ENCODE measurements at places on chromosomes 16 and 17.

GRCh38 chr16:57591870-57592485 lies 36.5 kb upstream of the ADGRG1 start:
- DNase-seq = no peak

GRCh38 chr16:86120201-86121192 lies 221.5 kb downstream of the IRF8 start:
- DNase-seq = no peak

- DNase-seq = no peak
Measured at GRCh38 chr16:51151435-51151960, 428 bp upstream of the SALL1 start.

GRCh38 chr17:53313746-53314145 lies 509.0 kb upstream of the KIF2B start:
- no peak for DNase-seq

- no peak for DNase-seq
Measured at GRCh38 chr16:12173121-12173520, 196.6 kb downstream of the SNX29 start.

DNA sequence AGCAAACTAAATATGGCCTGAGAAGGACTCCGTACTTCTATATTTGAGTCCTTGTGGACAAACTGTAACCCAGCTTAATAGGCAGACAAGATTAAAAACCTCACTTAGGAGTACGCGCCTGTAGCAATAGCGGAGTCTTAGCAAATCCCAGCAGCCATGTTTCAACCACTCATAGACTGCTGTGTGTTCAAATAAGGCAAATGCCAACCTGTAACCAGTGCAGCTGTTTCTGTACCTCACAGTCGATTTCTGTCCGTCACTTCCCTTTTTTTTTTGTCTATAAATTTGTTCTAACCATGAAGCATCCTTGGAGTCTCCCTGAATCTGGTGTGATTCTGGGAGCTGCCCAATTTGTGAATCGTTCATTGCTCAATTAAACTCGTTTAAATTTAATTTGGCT lies 30.2 kb downstream of the TANC2 start:
- DNase-seq = no peak

Data from CD8-positive, alpha-beta memory T cell (primary cell).